EH (cell line): ENCODE measurements at places on chromosomes 16 and 17.
A peak's percentile ranks its signal among the peaks of the same experiment; 100 is the strongest.

GRCh38 chr16:78081341-78081740 lies 18.1 kb upstream of the WWOX start:
- DNase-seq: no peak

- DNase-seq: no peak
Measured at GRCh38 chr16:56199164-56199563, 7.9 kb downstream of the GNAO1 start.

- peak; percentile 14 for DNase-seq
Measured at GRCh38 chr17:43169561-43170139, 1.4 kb upstream of the NBR1 start.

- no peak for DNase-seq
Measured at GRCh38 chr17:8314797-8315763, 5.0 kb downstream of the ARHGEF15 start.

DNA sequence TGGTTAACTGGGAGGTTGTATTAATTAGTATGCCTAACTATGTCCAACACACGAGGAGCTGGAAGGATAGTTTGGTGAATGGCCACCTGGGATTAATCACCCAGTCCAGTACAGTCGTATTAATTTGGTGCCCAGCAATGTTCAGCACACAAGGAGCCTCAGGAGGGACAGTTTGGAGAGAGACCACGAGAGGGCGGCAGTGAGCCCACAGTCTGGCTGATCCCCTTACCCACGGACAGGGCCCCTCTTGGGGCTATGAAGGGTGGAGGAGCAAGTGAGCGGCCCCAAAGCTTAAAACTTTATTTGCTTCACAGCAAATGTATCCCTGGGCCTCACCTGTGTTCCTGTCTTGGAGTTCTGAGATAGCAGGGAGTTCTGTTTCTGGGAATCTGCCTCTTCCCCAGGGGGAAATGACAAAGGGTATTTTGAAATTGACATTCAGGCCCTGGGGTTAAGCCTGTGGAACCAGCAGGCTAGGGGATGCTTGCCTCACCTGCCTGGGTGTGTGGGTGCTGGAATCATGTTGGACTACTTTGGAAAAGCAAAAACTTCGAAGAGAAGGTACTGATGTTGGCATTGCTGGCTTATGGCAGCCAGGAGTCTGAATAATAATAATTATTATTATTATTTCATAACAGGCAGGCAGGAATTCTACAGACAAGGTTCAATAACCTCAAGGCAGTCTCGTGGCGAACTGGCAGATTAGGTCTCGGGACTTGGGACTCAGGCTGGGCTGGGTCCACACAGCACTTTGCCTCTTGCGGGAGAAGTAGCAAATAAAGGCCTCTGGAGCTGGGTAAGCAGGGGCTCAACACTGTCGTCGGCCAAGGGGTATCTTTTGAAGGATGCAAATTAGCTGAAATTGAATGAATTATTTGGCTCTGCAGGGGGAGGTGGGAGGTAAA lies 227.6 kb upstream of the ASIC2 start:
- peak; percentile 9 for DNase-seq

- no peak for DNase-seq
Measured at GRCh38 chr17:39536468-39536867, 71.3 kb downstream of the NEUROD2 start.

- peak; percentile 68 for DNase-seq
Measured at GRCh38 chr17:68468788-68469187, 11.5 kb upstream of the WIPI1 start.

GRCh38 chr17:30922235-30923030 lies 688 bp downstream of the ADAP2 start:
- DNase-seq: peak; percentile 9

- DNase-seq: no peak
Measured at GRCh38 chr16:22320572-22321339, 23.5 kb downstream of the POLR3E start.

DNA sequence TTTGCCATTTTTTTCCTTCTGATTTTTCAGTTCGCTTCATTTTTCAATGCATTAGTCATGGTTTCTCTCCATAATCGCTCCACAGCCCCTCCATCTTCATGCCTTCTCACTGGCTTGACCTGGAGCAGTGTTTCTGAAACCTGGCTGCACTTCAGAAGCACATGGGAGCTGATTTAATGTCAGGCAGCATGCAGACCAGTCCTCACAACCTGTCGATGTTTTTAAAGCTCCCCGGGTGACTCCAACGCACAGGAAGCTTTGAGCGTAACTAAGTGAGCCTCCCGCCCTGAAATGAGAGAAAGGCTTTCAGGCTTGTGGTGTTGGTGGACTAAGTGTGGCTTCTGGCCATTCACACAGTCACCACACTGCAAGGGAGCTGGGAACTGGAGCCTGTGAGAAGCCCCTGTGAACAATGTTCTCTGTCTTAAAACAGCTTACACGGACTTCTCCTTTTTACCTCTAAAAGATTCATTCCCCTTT lies 16.8 kb upstream of the DRG2 start:
- peak; percentile 54 for DNase-seq

GRCh38 chr17:17229416-17230384 lies 7.3 kb downstream of the FLCN start:
- DNase-seq: no peak

GRCh38 chr17:31061678-31062077 lies 33.1 kb upstream of the NF1 start:
- DNase-seq: no peak

DNA sequence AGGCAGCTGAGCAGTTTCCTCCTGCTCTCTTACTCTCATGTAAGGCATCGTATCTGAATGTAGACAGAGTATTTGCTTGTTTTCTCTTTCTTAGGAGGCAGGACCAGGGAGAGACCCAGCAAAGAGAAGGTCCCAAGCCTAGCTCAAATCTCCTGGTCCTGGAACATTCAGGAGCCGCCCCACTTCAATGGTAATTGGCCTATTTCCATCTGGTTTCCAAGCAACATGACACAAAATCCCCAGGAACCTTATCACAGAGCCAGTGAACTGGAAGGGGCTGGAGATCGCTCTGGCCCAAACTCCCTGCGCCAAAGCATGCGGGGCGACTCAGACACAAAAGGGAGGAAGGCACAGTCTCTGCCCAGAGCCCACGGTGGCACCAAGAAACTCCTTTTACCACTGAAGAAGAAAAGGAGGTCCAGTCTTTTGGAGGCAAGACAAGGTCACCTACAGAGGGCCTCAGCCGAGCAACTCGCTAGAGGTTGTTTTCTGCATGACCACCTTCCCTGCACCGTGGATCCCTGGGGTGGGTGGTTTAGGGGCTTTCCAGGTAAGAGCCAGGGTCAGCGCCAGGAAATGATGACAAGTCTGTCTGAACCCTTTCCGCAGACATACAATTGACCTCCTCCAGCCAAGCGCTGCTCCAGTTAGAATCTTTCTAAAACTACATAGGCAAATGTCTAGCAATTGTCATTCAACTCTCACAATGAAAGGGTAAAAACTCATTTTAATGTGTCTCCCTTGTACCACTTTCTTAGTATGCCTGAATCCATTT lies 394.7 kb downstream of the SOX9 start:
- DNase-seq: peak; percentile 46

DNA sequence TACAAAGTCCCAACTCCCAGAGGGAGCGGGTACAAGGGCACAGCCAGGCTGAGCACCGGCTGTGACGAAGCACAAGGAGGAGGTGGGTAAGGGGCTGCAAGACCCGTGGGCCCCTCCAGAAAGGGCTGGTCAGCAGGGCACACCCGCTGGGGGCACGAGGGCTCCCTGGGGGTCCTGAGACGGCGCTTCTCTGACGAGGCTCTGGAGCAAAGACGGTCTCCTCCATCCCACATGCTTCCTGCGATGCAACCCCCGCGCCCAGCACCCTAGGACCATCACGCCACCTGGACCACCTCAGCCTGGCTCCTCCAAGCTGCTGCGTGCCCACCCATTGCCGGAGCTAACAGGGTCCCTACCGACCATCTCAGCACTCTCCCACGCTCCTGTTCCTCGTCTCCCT lies 8.7 kb downstream of the CCDC57 start:
- DNase-seq: no peak

DNA sequence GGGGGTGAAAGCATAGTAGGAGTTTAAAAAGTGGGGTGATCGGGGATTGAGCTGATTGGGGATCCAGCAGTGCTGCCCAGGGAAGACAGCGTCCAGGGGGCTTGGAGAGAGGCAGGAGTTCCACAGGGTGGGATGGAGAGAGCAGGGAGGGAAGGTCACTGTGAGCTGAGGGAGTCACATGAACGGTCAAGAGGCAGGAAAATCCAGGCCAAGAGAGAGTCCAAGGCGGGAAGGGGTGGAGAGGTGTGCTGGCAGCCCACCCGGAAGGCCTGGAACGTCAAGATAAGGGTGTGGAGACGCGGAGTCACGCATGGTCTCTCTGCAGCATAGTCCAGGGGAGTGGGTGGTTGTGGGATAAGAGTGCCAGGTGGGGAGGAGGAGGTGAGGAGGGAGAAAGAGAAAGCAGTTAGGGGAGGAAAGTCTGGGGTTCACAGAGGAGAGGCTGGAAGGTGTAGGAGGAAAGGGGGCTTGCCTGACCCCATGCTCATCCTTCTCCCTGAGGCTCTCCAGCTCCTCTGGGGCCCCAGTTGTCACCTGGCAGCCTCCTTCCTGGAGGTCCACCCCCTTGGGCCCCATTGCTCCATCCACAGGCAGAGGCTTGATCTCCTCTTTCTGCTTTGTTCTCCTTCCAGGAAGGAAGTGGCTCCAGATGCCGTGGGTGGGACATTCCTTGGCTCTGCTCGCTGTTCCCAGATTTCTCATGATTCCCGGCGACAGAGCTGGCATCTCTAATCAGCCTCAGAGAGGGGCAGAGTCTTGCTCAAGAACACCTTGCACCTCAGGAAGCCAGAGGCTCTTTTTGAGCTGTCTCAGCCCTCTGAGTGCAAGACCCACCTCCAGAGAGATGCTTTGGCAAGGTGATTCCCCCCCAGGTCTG lies 28.7 kb downstream of the CCR7 start:
- DNase-seq: peak; percentile 80

DNA sequence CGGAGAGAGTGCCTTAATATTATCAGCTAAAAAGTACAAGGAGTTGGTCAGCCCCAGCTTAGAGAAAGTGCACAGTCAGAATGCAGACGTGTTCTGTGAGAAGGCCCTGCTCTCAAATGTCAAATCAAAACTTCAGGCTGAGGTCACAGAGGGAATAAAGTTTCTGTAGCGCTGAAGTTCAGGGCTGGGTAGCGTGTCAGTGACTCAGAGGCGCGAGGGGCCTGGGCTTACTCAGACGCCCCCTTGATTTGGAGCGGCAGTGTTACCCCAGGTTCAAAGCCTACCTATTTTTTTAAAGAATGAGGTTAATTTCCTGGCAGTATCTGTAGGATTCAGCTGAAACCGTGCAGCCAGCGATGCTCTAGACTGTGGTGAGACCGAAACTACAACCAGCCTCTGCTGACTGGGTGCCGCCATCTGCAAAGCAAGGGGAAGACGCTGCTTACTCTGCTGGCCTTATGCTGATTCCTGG lies 4.8 kb downstream of the CIAO3 start:
- no peak for DNase-seq

DNA sequence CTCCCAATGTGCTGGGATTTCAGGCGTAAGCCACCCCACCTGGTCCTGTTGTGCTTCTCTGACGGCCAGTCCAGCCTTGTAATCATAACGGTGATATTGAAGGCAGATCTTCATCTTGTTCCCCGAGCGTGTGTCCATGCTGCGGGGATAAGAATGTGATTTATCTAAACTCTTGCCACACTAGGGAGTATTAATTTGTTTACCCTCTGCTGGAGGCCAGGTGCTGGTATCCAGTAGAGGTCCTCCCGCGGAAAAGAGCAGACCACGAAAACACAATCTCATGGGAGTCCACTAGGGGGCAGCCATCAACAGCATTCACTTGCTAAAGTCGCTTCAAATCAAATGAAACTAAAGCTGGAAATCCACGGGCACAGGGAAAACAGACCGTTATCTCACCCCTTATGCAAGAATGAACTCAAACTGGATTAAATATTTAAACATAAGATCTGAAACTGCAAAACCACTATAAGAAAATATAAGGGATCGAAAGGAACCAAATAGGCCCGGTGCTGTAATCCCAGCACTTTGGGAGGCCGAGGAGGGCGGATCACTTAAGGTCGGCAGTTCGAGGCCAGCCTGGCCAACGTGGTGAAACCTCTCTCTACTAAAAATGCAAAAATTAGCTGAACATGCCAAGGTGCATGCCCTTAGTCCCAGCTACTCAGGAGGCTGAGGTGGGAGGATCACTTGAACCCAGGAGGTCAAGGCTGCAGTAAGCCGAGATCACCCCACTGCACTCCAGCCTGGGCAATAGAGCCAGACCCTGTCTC lies 22.3 kb upstream of the RBBP6 start:
- DNase-seq: peak; percentile 83

- peak; percentile 59 for DNase-seq
Measured at GRCh38 chr16:77290451-77291115, 91.4 kb downstream of the SYCE1L start.

DNA sequence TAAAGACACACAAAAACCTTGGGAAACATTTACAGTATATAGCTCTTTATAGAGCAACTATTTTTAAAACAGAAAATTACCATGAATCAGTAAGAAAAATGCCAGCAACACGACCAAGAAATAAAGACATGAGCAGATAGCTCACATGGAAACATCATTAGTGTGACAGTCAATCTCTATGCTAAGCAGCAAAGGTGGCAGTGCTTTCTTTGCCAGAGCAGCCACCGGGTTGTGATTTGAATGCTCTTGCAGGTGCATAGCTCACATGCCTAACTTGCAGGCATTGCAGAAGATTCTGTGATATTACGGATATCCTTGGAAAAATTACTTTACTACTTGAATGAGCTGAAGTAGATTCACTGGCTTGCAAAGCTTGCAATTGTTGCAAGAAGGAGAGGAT lies 652.9 kb upstream of the C16orf82 start:
- DNase-seq: no peak

- DNase-seq: peak; percentile 2
Measured at GRCh38 chr17:13200671-13201070, 182.8 kb upstream of the ELAC2 start.

DNA sequence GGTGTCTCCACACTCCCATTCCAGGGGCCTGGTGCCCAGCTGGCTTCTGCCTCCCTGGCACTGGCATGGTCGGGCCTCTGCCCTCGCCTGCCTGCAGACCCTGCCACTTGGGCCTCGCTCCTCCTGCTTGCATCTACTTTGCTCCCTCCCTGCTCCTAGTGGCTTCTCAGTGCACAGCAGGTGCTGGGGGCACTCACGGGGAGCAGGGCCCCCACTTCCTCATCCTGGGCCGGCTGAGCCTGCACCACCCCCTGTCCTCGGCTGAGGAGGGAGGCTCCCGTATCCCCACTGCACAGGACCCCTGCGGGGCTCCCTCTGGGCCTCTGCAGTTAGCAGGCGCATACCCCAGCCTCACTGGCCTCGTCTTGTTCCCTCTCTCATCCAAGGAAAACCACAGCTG lies 35.2 kb downstream of the CIBAR2 start:
- DNase-seq: no peak
